Stimulated activated CD4-positive, alpha-beta T cell treated with anti-CD3 and anti-CD28 coated beads, Interleukin-2, amount 100 ng/mL, for 4 hours (primary cell): ENCODE measurements at places on chromosomes 1 and 21.

DNA sequence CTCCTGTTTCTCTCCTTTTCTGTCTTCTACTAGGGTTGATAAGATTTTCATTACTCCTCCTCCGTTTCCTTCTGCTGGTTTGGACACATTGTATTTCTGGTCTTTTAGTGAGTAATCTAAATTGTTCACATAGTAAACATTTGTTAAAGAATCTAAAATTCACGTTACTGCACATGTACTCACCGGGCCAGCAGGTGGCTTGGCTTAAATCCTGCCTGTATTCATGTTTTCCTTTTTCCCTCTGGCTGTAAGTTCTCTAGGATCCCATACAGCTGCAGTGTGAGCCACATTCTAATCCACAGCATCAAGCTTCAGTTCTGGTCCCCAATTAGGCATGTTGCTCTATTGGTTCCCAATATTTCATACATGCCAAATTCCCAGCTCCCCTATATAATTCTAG lies 958.3 kb downstream of the ADGRL2 start:
- DNase-seq, result no peak

GRCh38 chr1:193311226-193311948 lies 125.0 kb upstream of the B3GALT2 start:
- DNase-seq, result no peak

DNA sequence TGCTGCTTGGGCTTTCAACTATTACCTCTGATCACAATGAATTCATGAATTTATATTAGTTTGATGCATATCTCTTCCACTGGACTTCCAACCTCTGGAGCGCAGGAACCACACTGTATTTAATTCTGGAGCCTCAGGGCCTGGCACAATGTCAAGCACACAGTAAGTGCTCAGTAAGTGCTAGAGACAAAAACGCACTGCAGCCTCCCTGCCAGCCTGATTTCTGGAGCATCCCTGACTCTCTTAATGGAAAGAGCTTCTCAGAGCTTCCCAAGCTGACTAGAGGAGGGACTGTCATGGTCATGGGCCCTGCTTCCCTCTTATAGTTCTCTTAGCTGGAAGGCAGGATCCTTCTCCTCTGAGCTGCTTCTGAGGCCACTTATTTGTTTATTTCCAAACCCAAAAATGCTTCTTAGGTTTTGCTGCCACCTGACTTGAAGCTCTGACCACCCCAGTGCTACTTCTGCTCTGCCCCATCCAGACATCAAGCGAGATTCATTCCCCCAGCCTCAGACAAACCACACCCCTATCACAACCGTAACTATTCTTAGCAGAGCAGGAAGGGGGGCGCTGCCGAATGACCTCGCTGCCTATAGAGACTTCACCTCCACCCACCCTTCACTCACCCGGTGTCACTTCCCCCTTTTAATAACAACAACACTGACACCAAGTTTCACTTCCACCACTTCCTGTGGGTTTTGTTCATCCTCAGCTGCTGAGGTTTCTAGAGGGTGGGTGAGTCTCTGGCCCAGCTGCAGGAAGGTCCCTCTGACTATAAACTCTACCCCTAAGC lies 33.6 kb downstream of the NUAK2 start:
- peak; percentile 63 for DNase-seq

GRCh38 chr1:233241759-233242158 lies 53.8 kb downstream of the PCNX2 start:
- no peak for DNase-seq

- no peak for DNase-seq
Observed at GRCh38 chr1:195071461-195071860, 1536.8 kb downstream of the KCNT2 start.

GRCh38 chr1:42380586-42381279 lies at the start of gene RIMKLA:
Gene RIMKLA (plus strand): TSS chr1:42380792. CDS start chr1:42380935, 143 bp downstream.
- no peak for DNase-seq
